Motor neuron (in vitro differentiated cells): ENCODE measurements at places on chromosomes 7 and 10.

GRCh38 chr10:70191161-70191971 is 21.1 kb upstream of the SAR1A start:
- no peak for ATAC-seq

- ATAC-seq: peak; percentile 46
These were observed 20.1 kb downstream of the P4HA1 start for GRCh38 chr10:73076360-73077183.

- no peak for ATAC-seq
These were observed 159.5 kb upstream of the KLF14 start for GRCh38 chr7:130893441-130893894.

DNA sequence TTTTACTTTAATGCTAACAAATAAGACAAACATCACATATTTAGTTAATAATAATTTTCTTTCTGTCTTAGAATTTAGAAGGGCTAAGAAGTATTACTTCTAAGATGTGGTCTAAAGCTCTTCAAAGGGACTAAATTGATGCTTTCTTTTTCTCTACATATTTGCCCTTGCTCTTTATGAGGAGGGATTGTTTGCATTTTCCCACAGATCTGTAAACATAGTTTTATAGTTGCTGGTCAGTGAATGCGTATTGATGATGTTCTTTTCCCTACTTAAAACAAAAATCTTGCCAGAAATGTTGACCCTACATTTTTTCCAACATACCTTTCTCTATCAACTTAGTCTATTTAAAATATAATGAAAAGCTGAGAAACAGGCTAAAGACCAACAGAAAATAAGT is 372.4 kb upstream of the LRGUK start:
- no peak for ATAC-seq

DNA sequence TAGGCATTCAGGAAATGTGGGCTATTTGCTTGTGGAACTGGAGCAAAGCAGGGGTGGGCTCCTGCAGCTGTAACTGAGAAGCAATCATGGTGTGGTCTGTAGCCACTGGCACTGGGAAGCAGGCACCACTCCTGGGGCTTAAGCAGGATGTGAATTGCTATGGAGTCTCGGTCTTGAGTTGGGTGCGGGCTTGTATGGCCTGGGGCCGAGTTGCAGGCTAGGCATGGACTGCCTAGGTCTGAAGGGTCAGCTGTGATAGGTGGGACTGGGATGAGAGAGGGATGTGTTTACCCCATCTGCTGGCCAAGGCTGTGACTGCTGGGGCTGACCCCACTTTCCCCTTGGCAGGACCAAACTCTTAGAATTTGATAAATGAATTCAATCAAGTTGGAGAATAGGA is 43.0 kb downstream of the ADCY1 start:
- ATAC-seq: no peak

GRCh38 chr10:59962756-59963155 is 56.4 kb upstream of the CCDC6 start:
- ATAC-seq: peak; percentile 54

- peak; percentile 88 for ATAC-seq
These were observed 239.3 kb upstream of the GRB10 start for GRCh38 chr7:51021906-51022570.

GRCh38 chr10:28586176-28586575 is 53.3 kb downstream of the WAC start:
- ATAC-seq: no peak

- no peak for ATAC-seq
These were observed 118.3 kb downstream of the KLF6 start for GRCh38 chr10:3666525-3667302.

DNA sequence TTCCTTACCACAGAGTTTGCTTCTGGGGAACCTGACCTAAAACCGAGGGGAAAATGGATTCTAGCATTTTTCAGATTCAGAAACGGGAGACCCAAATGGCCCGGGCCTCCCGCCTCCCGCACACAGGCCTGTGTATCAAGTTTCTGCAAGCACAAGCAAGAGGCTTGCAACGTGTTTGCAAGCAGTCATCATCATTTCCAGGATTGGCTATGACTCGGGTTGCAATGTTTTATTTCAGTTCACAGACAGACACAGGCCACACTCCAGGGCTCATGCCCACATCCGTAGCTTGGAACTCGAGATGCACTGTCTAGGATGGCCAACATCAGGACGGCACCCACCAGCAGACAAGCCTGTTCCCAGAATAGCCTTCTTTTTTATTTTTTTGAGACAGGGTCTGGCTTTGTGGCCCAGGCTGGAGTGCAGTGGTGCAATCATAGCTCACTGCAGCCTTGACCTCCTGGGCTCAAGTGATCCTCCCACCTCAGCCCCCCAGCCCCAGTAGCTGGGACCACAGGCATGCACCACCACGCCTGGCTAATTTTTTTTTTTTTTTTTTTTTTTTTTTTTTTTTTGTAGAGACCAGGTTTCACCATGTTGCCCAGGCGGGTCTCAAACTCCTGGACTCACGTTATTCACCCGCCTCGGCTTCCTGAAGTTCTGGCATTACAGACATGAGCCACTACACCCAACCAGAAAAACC is 68.1 kb upstream of the FOXK1 start:
- peak; percentile 54 for ATAC-seq

GRCh38 chr7:78702770-78703169 is 750.7 kb downstream of the MAGI2 start:
- peak; percentile 99 for ATAC-seq

GRCh38 chr10:72334196-72334824 is 20.4 kb downstream of the DNAJB12 start:
- ATAC-seq: peak; percentile 69

DNA sequence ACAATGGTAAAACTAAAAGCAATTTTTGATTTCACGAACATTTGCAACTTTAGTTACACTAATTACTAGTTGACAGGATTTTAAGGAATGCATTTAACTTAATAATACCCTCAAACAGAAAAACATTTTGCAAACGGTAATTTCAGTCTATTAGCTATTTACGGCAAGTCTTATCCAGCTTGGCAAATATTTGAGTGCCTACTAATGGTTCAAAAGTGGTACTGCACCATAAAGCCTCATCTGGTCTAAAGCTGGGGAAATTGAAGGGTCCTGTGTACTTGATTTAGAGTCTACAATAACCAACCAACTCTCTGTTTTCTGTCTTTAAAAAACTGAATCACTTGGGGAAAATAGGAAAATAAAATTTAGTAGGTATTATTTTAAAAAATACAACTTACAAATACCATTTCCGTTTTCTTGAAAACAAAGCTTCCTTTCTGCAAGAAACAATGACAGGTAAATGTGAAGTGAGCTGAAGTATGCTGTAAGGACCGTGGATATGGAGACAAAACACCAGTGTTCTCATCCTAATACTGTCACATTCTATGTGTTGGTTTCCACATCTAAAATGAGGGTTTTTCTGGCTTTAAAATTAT is 142.3 kb downstream of the VPS50 start:
- no peak for ATAC-seq

DNA sequence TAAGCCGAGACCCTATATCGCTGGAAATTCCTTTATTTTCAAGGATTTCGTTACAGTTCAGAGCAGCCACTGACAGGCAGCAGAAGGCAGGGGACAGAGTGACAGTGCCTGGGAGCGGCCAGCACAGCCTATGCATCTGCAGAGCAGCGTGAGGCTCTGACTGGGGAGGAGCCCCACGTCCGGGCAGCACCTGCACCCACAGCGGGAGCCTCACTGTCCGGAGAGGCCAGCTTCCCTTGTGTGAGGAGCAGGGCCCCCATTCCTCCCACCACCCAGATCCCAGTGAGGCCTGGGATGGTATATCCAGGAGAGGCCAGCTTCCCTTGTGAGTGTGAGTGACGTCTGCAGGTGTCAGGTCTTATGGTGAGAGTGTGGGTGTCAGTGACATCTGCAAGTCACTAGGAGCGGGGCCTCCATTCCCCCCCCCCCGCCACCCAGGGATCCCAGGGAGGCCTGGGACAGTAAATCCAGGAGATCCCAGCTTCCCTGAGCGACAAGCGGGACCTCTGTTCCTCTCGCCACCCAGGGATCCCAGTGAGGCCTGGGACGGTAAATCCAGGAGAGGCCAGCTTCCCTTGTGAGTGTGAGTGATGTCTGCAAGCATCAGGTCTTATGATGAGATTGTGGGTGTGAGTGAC is 259.1 kb downstream of the PTPRN2 start:
- no peak for ATAC-seq

GRCh38 chr10:28975891-28976531 is 298.7 kb downstream of the BAMBI start:
- ATAC-seq: peak; percentile 95

GRCh38 chr10:76523791-76524351 is 1092.4 kb downstream of the LRMDA start:
- no peak for ATAC-seq

DNA sequence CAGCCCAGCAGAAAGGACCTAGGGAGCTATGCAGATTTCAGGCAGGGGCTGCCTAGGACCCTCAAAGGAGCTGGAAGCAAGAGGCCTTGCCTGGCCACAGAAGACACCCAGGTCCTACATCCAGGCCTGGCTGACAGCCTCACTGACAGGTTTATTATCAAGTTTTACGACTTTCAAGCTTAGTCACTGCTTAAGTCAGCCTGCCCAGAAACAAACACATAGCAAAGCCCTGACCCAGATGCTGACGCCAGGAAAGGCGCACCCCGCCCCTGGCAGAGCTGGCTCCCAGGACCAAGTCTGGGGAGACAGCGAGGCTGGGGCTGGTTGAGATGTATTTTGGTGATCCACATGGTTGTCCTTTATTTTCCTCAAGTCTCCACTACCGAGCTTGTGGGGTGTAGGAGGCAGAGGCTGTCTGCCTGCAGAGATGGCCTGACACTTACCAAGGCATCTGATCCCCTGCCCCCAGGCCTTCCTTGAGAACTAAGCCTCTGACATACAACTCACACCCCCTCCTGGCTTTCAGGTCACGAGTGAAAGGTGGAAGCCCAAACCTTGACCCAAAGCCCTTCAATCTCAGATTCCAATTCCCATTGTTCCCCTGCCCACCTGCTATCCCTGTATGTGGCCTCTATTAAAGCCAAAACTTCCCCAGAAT is 80.7 kb upstream of the EMX2 start:
- peak; percentile 98 for ATAC-seq

- no peak for ATAC-seq
These were observed 64.8 kb downstream of the PWWP2B start for GRCh38 chr10:132461683-132462231.

GRCh38 chr10:11230498-11231167 is 213.0 kb downstream of the CELF2 start:
- peak; percentile 56 for ATAC-seq

DNA sequence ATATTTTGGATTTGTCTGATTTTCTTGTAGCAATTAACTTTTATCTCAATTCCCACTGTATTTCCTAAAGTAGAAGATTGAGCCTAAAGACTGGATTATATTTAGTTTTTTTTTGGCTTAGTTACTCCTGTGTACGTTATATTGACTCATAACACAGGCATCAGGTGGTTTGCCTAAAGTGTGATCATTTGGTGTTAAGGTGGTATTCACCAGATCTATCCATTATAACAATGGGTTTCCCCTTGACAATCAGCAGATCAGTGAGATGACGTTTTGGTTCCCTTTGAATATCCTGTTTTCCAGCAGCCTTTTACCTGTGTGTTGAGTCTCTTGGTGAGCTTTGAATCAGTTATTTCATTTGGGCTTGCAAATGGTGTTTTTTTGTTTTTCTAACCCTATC is 18.1 kb downstream of the MAPK8 start:
- no peak for ATAC-seq

DNA sequence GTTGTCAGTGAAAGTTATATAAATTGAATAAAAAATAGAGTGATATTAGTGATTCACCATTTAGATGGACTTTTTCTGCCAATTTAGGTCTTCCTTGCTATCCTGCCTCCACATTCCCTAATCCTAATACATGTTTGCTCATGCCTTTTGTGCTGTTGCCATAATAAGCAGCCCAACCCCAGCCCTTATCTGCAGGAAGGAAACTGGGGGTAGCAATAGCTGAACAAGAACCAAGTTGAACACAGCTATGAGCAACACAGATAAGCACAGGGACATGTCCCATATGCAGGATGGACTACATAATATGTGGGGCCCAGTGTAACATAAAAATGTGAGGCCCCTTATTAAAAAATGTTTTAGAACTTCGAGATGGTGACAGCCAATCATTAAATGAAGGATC is 91.2 kb upstream of the AHR start:
- ATAC-seq: no peak

DNA sequence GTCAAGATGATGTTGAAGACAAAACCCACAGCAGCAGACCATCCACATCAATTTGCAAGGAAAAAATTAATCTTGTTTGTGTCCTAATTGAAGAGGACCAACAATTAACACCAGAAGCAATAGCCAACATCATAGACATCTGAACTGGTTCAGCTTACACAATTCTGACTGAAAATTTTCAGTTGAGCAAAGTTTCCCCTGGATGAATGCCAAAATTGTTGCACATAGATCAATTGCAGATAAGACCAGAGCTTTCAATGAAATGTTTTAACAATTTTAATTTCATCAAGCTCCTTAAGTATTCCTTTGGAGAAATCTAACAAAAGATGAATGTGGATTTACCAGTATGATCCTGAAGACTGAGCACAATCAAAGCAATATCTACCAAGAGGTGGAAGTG is 168.6 kb downstream of the CTNNA3 start:
- no peak for ATAC-seq
